ENCODE measurements at places on chromosomes 5 and 9.

- no peak for DNase-seq
Measured at GRCh38 chr5:57659886-57660285, 177.3 kb upstream of the ACTBL2 start.

- DNase-seq, result no peak
Measured at GRCh38 chr9:122239722-122240121, 11.0 kb upstream of the LHX6 start.

DNA sequence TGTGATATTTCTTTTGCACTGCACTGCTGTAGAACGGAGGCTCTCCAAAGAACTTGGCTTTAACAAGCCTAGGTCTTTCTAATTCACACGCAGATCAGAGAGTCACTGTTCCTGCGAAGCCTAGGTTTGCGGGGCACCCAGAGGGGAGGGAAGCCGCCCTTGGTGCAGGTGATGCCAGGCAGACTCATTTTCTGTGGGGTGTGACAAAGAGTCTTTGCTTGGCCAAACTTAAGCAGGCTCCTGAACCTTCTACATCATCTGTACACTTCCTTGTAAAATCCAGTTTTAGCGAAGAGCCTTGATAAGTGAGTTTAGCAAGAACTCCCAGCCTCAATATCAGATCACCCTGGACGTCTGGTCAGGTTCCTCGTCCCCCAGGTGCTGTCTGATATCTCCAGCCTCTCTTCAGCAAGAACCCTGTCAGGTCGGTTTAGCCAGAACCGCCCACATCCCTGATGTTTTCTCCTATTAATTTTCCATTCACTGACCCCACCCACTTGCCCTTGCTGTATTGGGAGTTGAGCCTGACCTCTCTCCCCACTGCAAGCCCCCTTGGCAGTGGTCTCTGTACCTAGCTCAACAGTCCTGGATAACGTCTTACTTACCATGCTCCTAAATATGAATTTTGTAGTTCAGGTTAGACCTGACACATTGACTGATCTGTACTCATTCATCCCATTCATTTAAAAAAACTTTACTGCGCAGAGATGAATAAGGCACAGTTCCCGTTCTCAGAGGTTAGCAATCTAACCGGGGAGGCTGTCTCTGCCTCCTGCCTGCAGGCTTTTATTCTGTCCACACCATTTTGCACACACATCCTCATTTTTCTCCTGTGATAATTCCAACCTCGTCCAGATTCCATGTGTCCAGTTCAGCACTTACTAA, 880 bp upstream of the UBAC1 start:
- DNase-seq, result no peak

DNA sequence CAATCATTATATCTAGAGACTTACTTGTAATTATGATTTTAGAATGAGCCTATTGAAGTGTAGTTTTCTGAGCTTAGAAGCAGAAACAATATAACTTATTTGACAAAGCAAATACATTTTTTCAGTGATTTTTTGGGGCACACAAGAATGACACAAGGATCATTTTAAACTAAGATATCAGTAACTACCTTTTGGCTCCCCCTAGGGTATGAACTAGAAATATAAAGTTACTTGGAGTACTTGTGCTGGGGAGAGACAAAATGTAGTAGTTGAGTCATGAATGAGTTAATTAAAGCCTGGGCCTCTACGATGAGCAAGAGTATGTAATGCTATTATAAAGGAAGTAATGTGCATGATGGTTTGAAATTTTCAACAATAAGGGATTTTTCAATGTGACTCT, 1244.1 kb upstream of the ACO1 start:
- no peak for DNase-seq

GRCh38 chr5:36300191-36300926, 1.3 kb downstream of the RANBP3L start:
- DNase-seq, result no peak

GRCh38 chr5:94086194-94086593, 344.8 kb upstream of the POU5F2 start:
- no peak for DNase-seq

GRCh38 chr5:9104571-9105339, 441.1 kb downstream of the SEMA5A start:
- no peak for DNase-seq

GRCh38 chr5:25974451-25974850, 1063.9 kb downstream of the CDH9 start:
- DNase-seq, result no peak

DNA sequence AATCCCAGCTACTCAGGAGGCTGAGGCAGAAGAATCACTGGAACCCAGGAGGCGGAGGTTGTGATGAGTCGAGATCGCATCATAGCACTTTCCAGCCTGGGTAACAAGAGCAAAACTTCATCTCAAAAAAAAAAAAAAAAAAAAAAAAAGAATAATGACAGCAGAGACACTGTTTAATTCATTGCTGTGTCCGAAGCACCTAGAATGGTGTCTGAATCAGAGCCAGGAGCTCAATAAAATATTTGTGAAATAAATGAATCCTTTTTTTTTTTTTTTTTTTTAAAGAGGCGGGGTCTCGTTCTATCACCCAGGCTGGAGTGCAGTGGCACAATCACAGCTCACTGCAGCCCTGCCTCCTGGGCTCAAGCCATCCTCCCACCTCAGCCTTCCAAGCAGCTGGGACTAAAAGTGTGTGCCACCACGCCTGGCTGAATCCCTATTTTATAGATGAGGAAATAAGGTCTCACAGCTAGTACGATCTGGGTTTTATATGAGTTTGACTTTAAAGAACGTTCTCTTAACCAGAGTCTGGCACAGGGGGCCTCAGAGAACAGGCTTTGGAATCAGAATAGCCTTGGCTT, 47.8 kb downstream of the THOC3 start:
- DNase-seq, result no peak

DNA sequence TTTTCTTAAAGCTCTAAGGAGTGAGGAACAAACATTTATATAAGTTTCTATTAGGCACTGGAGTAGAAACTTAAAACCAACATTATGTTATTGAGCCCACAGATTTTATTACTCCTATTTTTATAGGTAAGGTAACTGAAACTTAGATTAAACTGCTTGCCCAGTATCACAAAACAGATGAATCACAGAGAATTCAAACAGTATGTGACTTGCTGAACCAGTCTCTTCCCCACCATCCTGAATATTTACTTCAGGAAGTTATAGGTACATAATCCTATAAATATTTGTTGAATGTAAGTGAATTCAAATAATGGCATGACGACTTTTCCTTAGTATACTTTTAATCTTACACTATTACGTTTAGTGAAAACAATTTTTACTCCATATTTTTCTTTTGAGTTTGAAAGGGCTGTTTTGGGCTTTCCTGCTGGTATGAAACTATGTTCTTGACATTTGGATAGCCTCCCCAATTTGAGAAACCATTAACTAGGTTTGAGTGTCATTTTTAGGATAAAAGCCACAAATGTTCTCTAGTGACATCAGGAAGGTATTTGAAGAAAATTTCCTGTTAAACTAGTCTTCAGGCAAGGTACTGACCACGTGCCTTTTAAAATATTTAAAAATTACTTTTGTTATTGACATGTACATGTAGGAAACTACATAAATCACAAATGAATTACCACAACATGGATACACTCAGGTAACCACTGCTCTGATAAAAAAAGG, 39.3 kb downstream of the PRRC1 start:
- no peak for DNase-seq

DNA sequence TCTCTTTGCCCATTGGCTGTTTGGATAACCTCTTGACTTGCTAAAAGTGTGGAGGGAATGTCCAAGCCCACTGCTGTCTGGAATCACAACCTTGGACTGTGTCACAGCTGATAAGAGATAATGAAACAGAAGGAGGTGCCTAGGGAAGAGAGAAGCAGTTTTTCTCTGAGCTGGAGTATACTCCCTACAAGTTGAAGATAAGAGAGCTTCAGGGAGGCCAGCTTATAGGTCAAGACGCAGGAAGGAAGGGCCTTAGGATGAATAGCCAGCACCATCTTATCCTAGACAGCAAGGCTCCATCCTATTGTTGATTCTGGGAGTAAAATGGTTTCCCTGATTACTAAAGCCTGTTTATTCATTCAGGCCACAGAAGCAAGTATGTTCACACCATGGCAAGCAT, 244.7 kb downstream of the NPR3 start:
- DNase-seq, result no peak

GRCh38 chr5:80799041-80799440, 144.3 kb upstream of the DHFR start:
- DNase-seq, result no peak

DNA sequence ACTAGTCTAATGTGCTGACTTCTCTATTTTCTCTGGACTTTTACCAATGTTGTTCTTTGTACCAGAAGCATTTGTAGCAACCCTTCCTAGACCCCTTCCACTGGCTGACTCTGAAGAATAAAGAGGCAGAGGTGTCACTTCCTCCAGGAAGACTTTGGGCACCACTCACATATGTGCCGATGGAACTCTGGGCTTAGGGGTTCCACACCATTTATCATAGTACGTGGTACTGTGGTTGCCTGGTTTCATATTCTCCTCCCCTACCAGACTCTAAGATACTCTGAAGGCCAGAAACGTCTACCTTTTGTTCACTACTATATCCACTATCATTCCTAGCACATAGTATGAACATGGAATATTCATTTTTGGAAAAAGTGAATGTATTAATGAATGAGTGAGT, 88.0 kb downstream of the BNC2 start:
- DNase-seq, result no peak

DNA sequence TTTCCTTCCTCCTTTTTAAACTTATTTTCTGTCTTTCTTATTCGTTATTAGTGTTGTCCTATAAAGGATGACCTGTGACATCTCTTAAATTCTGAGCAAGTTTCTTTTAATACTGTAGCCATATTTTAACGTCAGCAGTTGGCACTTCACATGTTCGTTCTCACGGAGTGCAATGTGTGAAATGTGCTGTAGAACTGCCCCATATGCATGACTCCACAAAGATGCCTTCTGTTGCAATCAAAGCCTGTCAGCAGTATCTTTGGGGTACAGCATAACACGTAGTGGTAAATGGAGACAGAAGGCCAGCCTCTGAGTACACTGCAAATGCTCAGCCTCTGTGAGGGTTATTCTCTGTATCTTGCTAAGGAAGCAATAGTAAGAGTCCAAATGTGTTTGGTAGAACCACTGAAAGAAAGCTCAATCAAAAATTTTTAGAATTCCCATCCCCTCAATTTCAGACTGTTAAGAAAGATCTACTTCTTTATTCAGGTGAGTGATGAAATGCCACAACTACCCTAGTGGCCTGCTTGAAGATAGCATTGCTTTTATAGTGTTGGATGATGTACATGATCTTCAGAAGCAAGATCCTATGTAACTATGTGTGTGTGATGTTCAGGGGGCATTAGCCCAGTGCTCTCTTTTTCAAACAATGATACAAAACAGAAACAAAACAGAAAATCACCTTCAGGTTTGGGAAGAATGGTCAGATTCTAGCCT, 277.7 kb downstream of the TMEM167A start:
- no peak for DNase-seq

DNA sequence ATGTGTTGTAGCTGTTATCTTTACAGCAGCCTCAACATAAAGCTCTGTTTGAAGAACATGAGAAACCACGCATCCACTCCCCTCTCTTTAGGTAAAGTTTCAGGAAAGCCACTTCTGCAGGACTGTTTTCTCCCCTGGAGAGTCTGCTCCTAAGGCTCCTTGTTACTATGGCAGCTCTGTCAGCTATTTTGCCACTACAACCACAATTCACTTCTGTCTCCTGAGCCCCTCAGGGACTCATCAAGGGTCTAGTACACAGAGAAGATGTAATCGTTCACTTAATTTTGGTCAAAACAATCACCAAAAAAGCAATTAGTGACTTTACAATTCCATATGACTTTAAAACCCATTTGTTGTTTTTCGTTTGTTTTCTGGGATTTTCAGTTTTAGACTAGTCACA, 157.7 kb downstream of the FBN2 start:
- DNase-seq, result no peak

- DNase-seq, result no peak
Measured at GRCh38 chr5:108945094-108945493, 197.4 kb downstream of the FER start.

DNA sequence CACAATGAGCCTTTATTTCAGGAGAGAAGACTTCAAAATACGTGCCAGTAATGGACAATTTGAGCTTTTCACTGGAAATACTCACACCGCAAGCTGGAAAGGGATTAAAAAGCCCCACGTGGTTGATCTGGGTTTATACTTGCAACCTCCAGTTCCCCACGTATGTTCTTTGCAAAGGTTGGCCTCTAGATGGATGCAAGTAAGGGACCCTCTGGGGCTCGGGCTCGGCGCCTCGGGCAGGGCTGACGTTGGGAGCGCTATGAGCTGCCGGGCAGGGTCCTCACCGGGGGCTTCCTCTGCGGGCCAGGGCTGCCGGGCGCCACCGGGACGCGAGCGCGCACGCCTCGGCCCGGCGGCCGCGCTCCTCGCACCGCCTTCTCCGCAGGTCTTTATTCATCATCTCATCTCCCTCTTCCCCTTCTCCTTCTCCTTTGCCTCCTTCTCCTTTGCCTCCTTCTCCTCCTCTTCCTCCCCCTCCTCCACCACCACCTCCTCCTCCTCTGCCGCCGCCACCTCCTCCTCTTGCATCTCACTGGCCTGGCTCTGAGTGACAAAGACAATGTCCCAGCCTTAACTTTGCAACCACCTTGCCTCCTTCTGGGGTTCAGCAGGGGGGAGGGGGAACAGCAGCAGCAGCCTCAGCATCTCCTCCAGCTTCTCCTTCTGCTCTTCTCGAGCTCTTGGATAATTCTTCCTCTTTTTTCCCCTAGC, 701 bp upstream of the ZNF462 start:
- no peak for DNase-seq

- no peak for DNase-seq
Measured at GRCh38 chr5:127666043-127666716, 17.3 kb downstream of the CTXN3 start.

DNA sequence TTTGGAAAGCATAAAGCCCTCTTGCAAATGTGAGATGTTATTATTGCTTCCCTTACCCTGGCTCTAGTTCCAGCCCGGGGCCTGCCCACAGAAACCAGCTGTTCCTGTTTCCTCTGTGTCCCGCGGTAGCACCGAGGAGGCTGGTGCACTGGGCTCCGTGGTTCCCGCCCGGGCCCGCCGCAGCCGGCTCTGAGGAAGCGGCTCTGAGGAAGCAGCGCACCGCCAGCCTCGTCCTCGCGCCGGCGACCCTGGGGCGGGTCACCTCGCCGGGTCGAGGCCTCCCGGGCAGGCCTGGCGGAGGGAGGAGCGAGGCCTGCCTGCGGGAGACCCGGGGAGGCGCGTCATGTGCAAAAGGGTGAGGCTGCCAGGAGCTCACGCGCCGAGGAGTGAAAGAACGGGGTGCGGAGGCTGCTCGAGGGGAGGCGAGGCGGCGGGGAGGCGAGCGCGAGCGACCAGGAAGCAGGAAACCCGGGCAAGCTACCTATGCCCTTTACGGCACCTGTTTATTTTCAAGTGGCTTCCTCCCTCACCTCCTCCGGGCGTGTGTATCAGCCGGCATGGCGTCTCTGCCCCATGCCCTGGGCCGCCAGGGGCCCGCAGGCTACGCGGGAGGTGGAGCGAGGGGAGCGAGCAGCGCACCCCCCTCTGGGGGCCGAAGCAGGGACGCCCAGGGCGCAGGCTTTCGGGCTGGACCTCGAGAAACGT, 61.3 kb upstream of the MEGF10 start:
- DNase-seq, result peak; percentile 14

- DNase-seq, result no peak
Measured at GRCh38 chr5:148998174-148998797, 64.6 kb downstream of the SH3TC2 start.

- no peak for DNase-seq
Measured at GRCh38 chr5:165185716-165186115, 1680.3 kb downstream of the MAT2B start.

Data from stimulated activated CD8-positive, alpha-beta memory T cell treated with anti-CD3 and anti-CD28 coated beads, Interleukin-15, amount 100 ng/mL, for 24 hours (primary cell).